ENCODE measurements at places on chromosomes 16 and 17.

DNA sequence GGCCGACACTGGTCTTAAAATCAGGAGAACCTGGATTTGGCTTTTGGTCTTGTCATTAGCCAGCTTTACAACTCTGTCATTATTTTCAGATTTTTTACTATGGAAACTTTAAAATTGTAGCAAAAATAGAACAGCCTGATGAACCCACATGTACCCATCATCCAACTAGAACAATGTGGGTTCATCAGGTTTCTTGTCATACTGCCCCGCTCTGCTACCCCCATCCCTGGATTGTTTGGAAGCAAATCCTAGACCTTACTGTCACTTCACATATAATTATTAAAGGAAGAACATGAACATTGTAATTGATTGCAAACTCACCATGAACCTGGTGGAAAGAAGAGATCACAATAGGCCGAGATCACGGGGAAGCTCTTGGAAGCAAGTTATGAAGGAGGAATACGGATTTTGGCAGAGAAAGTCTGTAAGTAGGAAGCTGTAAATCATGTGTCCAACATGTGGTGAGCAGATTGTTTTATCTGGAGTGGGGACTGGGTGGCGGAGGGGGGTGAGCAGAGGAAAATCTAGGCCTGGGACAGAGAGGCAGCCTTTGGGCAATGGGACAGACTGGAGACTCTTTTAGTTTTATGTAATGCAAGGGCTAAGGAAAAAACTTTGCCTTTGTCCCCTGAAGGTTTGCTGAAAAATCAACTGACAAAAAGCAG lies 67.0 kb downstream of the PITPNC1 start:
- DNase-seq, result no peak

- DNase-seq, result no peak
Observed at GRCh38 chr16:15583526-15583925, 59.4 kb downstream of the MARF1 start.

DNA sequence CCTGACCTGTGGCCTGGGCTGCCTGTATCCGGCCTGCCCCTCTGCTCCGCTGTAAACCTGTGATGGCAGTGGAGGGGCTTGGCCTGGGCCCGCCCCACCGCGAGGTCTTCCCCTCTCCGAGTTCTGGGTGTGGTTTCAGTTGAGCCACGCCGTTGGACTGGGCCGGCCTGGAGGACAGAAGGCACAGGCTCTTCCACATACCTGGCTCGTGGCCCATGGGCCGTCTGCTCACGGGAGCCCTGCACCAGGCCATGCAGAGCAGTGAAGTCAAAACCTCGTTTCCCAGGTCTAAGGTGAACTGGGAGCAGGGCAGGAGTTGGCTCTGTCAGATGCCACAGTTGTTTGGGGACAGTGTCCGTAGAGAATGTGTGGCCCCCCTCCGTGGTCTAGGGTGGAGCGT lies 5.6 kb upstream of the RNPS1 start:
- no peak for DNase-seq

DNA sequence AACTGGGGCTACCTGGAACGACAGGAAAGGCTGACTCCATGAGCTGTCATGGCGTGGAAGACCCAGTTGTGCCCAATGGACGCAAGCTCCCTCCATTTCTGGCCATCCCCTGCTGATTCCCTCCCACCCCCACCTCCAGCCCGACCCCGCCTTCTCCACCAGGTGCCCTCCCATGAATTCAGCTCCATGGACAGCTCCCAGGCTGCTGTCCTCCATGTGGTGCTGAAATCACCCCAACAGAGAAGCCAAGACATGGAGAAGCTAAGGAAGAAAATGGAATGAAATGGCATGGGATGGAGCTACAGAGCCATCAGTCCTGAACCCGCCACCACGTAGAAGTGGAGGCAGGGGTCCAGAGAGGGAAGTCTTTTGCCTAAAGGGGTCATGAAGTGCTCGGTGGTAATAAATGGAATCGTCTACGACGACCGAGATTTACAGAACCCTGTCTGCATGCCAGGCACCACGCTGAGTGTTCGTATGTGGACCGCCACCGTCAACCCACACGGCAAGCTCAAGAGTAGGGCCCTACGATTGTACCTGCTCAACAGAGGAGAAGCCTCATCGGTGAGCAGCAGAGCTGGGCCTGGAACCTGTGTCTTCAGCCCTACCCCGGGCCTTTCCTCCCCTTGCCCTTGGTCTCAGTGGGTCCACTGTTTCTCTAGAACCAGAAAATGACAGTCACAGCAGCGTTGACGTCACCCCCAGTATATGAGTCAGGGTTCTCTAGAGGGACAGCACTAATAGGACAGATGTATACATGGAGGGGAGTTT lies 9.3 kb upstream of the ZC3H18 start:
- DNase-seq, result no peak

GRCh38 chr16:19994466-19995170 lies 79.1 kb downstream of the GPR139 start:
- DNase-seq, result no peak

DNA sequence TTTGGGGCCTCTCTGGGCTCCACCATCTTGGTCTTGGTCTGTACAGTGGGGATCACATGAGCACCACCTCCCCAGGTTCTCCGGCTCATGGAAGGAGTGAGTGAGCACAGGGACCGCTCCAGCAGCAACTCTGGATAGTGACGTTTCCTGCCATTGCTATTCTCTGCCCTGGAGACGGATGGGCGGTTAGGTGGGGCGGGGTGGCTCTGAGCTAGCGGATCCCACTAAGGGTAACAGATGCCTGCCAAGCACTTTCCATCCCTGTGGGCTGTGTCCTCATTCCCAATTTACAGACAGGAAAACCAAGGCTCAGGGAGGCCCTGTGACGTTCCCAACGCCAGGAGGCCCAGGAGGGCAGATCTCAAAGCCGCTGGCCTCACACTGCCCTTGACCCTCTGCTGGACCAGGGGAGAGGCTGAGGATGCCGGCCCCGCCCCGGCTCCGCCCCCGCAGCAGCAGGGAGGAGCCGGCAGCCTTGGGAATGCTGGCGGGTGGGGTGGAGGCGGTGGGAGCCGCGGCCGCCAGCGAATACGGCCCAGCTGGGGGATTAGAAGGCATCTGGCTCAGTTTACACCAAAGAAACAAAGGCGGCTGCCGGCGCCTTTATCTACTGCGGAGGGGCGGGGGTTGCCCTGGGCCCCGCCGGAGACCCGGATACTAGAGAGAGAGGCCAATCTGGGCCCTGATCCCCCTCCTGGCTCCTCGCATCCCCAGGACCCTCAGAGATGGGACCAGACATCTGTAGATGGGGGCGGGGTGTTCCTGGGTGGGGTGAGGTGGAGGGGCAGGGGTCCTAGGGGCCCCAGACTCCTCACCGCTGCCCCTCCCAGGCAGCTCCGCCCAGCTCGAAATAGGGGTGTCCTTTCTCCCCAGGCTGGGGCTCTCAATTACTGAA lies 122.3 kb upstream of the CIBAR2 start:
- peak; percentile 20 for DNase-seq

- DNase-seq, result no peak
Observed at GRCh38 chr17:5702951-5703510, 118.7 kb upstream of the NLRP1 start.

DNA sequence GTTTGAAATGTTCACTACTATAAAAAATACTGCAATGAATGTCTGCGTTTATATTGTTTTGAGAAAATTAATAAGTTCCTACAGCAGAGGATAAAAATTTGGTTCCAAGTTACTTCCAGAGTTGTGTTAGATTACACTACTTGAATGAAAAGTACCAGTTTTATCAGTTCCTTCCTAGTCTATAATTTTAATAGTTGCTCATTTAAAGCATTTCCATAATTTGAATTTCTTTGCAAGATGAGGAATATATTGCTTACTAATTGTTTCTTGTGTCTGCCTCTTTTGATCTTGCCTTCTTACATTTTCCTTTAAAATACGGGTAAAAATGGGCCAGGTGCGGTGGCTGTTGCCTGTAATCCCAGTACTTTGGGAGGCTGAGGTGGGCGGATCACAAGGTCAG lies 4.0 kb downstream of the EMC6 start:
- DNase-seq, result no peak

GRCh38 chr16:2777903-2778629 lies 986 bp upstream of the ELOB start:
- DNase-seq, result no peak

DNA sequence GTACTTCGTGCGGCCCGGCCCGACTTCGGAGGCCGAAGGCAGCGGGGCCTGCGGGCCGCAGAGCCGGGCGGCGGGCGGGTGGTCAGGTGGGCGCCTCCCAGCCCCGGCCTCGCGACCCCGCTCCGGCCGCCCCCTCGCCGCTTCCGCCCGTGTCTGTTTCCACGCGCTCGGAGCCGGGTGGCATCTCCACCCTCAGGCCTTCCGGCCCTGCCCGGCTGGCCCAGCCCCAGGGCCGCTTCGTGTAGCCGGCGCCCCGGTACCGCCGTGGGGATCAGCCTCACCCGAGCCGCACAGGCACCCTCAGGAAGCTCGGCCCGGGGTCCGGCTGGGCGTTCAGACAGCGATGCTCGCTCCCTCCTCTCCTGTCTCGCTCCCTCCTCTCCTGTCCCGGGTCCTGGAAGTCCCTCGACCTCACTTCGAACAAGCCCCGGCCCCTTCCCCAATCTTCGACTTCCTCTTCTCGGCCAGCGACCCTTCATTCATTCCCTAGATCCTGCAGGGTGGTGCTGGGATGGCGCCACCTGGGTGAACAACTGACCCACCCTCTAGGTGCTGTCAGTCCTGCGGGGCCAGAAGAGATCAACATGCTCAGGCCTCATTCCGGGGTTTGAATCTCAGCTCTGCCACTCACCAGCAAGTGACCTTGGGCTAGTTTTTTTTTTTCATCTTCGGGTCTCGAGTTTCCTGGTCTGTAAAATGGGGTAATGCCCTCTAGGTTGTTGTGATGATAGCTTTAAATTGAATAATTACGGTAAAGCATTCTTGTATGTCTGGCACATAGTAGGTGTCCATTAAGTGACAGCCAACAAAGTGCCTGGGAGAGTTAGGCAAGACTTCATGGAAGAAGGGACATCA lies 610 bp downstream of the VPS4A start:
- peak; percentile 18 for DNase-seq

DNA sequence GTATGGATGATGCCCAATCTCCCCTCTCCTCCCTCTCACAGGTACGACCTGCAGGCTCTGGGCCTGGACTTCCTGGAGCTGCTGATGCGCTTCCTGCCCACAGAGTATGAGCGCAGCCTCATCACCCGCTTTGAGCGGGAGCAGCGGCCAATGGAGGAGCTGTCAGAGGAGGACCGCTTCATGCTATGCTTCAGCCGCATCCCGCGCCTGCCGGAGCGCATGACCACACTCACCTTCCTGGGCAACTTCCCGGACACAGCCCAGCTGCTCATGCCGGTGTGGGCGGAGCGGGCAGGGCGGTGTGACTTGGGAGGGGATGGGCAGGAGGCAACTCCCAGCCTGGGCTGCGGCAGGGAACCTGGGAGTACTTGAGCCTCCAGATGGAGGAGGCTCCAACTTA lies 18.1 kb downstream of the SPATA32 start:
- peak; percentile 65 for DNase-seq

- DNase-seq, result peak; percentile 25
Observed at GRCh38 chr17:74446551-74447500, 14.9 kb downstream of the GPRC5C start.

DNA sequence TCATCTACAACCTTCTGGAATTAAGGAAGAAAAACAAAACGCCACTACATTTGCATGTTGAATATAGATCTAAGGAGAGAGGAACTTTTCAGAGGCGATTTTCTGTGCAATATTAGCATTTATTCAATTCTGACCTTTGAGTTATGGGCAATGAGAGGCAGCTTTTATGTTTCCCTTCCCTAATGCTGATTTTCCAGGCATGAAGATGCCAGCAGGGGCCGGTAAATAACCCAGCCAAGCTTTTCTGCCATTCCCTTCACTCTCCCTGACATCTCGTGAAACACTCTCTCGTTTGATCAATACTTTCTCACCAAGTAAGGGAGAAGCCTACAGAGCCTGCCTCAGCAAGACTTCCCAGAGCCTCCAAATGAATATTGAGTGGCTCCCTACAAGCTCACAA lies 470.5 kb upstream of the GOT2 start:
- DNase-seq, result no peak

DNA sequence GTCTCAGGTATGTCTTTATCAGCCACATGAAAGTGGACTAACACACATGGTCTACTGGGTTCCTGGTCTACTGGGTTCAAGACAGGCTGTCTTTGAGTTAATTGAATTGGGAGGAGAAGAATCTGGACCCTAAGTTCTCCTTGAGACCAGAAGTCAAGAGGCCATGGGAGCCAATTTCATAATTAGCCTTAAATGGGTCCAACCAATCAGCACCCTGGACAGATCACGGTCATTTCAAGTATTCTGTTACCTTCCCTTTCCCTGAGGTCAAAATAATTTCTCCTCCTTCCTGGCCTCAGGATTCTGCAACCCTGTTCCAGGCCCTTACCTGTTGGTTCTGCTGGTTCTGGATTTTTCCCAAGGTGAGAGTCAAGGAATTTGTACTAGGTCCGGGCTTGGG lies 23.8 kb downstream of the OSBPL7 start:
- DNase-seq, result no peak

DNA sequence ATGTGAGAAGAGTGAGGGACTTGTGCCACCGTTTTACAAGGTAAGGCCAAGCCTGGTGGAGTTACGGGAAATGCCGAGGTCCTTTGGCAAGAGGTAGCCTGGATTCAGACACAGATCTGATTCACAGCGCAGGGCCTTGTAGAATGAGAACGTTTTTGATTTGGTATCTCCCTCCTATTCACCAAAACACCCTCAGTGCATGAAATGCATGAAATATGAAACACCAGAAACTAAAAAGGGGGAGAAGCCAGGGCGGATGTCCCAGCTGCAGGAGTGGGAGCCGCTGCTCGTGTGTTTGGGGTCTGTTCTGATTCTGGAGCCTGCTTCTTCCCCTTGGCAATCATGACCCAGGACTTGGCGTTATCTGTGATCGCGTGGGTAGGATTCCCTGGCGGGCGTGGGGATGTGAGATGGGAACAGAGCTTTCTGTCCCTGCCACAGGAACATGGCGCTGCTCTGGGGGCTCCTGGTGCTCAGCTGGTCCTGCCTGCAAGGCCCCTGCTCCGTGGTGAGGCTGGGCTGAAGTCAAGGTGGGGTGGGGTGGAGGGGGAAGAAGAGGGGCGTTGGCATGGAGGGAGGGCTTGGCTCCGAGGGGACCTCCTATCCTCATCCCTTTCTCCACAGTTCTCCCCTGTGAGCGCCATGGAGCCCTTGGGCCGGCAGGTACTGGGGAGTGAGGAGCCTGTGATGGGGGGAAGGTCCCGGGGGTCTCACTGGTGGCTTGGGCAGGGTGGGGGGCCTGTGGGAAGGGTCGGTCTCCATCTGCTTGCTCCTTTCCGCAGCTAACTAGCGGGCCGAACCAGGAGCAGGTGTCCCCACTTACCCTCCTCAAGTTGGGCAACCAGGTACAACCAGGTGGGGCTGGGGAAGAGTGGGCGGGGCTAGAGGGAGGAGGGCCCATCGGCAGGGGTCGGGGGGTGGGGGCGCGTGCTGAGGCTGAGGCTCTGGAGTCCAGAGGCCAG lies 2.2 kb downstream of the SERPINF2 start:
- DNase-seq, result no peak

- no peak for DNase-seq
Observed at GRCh38 chr16:74999219-74999608, 390 bp downstream of the ZNRF1 start.

DNA sequence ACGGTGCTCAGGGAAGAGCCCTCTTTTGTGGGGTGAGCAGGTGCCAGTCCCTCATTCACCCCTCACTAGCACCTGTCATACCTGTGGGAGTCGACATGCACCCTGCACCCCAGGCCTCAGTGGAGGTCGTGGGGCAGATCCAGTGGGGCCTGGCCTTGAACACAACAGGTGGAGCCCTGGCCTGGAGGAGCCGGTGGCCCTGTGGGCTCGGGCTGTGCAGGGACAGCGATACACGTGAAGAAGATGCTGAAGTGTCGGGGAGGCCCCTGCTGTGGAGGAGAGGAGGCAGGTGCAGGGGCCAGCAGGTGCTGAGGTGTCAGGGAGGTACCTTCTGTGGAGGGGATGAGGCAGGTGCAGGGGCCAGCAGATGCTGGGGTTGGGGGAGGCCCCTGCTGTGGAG lies 31.8 kb downstream of the ZNF750 start:
- no peak for DNase-seq
